M059J (cell line): ENCODE measurements at places on chromosomes 5 and 9. TPM values are rescaled to one million over a fixed set of nuclear protein-coding genes. Genes with fewer than 3 reads are reported as not detected.

DNA sequence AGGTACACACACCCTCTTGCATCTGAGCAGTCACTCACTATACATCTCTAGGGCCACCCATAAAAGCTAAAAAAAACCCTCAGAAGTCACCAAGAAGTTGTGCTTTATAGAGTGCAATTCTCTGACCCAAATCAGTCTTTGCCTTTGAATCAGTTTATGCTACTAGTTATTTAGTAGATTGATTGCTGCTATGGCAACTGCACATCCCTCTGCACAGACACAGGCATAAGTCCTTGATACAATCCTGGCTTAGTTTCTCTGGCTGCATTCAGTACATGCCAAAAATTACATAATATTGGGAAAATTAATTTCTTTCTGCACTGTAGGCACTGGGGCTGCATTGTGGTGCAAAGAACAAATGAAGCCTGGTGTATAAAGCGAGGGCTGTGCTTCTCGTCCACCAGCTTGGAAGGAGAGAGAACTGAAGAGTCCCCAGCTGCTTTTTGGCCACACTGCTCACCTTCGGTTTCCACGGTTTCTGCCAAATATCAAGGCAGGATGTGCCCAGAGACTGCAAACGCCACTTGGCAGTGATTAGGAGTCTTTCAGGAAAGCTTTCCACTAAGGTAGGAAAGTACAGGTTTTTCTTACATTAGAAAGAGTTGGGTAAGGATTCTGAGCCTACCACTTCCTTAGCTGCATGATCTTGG is 258.4 kb downstream of the ELAVL2 start:
- no peak for DNase-seq

GRCh38 chr5:158026304-158027031 is 167.5 kb upstream of the CLINT1 start:
- no peak for DNase-seq

DNA sequence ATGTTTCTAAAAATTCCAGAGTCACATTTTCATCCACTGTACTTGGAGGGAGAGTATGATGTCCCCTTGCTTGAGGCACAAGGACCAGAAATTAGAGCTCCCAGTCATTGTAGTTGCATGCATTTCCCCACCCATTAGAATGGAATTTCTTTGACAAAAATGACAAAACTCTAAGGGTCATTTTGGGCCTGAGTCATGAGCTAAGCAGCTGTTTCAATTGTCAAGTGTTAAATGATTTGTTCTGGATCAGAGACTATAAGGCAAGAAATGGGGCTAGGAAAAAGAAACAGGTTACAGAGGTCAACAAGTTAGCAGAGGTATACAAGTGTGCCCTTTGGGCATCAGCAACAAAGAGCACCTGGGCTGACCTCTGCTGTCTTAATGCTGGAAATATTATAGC is 131.2 kb upstream of the IQGAP2 start:
- no peak for DNase-seq

DNA sequence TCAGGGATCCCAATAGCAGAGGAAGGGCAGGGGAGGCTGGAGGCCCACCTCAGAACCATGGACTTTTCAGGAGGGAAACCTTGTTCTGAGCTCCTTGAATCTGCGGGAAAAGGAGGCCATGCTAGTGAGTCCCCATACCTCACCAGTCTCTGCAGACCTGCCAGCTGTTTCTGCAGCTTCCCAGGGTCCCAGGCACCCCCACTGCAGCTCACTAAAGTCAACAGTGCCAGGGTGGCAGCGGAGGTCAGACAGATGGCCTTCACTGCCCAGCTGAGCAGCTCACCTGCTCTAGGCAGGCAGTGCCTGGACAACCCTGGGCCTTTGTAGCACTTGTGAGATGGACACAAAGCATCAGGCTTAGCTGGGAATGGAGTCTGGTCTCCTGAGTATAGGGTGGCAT is 4.4 kb upstream of the SLC27A4 start:
- DNase-seq: no peak

The TAF11L2 gene
- not detected in 2 replicates for total RNA-seq

DNA sequence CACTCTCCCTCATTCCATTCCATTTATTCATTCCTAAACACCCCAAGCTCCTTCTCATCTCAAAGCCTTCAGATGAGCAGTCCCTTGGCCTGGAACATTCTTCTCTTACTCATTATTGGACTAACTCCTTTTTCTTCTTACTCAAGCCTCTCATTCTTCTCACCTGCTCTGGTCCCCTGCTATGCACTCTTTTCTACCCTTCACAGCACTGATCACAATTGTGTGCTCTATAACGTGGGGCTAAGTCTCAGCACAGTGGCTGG is 212.4 kb downstream of the MAPKAP1 start:
- DNase-seq: peak; percentile 76

DNA sequence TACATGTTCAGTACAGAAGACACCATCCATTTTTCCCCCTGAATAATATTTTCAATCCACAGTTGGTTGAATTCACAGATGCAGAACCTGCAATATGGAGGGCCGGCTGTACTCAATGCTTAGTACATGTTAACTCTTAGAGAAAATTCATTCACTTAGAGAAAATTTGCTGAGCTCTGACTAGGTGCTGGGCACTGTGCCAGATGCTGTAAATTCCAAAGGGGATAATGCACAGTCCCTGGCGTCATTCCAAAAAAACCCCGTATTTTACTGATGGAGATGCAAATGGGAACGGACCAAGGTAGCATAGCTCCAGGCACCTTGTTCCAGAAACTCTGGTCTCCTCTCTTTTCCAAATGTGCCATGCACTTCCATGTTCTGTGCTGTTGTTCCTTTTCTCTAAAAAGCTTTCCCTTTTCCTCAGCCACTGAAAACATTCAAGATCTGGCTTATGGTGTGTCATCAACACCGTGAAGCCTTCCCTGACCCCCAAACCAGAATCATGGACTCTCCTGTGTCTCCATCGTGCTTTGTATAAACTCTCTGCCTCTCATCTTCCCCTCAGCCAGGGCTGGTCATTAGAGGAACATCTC is 55.7 kb upstream of the COL15A1 start:
- peak; percentile 66 for DNase-seq

- no peak for DNase-seq
Observed at GRCh38 chr9:120891884-120892747, 15.1 kb upstream of the PHF19 start.

The LECT2 gene
- total RNA-seq: not detected in 2 replicates

DNA sequence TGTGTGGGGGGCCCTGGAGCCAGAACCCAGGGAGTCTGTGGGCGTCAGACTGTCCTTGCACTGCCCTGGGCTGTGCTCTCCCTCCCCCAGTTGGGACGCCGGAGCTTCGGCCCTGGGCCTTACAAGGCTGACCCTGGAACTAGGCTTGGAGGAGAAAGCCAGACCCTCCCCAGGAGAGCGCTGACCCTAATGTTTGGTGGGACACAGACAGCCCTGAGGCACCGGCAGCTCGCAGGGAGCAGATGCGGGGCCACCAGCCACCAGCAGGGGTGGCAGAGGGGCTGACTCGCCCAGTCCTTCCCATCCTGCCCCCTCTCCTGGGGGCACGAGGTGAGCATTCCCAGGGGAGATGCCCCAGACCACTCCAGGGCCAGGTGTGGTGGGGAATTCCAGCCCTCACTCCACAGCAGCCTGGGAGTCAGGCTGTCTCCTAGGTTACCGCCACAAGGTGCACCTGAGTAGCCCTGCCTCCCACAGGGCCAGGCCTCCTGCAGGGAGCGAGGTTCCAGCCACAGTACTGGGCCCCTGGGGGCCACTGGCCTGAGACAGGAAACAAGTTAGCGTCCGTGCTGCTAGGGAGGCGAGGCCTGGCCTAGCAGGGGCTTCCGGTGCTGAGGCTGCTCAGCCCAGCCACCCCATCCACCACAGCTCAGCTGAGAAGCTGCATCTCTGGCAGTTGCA is 134.6 kb downstream of the OLFM1 start:
- DNase-seq: no peak

DNA sequence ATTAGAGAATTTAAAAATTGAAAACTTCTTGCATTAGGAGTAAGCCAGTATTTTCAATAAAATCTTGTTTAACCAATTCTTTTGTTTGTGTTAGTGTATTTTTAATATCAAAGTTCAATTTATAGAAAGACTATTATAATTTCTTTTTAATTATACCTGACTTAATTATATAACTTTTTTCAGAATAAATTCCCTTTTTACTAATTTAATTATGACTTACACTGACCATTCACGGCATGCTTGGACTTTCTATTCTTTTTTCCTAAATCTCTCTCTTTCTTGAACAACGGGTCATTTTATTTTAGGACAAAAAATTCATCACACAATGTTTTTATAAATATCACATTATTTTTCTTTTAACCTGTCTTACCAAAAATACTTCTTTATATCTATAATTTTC is 555.3 kb upstream of the PTGER4 start:
- DNase-seq: peak; percentile 18

DNA sequence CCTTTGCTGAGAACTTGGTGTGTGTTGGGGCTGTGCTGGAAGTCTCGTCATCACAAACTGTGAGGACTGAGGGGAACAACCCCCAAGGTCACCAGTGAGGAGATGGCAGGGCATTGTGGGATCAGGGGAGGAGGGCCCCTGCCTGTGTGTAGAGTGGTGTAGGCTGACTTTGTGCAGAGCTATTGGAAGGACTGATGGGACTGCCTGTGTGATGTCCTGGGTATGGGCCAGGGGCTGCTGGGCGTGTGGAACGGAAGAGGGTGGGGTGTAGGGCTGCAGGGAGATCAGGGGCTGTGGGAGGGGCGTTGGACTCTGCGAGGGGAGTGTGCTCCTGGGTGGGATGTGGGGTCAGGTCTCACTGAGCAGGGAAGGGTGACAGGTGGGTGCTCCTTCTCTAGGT is 3.6 kb downstream of the WNK2 start:
- DNase-seq: no peak

DNA sequence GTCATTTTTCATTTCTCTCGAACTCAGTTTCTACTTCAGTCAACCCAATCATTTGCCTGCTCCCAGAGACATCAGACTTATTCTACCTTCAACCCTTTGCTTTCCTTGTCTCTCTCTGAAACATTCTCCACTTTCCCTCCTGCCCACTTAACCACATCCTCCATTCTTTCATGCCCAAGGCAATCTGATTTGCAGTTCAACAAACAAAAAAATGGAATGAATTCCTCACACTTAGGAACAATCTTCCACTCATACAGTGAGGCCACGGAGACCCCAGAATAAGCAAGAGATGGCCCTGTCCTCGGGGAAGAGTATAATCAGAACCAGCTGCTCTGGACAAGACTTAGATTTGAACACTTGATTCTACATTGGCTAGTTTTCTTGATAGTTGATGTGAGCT is 180.5 kb downstream of the RFK start:
- peak; percentile 59 for DNase-seq

GRCh38 chr5:93273176-93273575 is 307.8 kb downstream of the NR2F1-AS1 start:
- peak; percentile 89 for DNase-seq

- peak; percentile 28 for DNase-seq
Observed at GRCh38 chr5:53463909-53464621, 16.4 kb upstream of the FST start.

The TMEM174 gene
- not detected in 2 replicates for total RNA-seq

The NRG2 gene
- 1.3 and 1.9 TPM in 2 replicates for total RNA-seq

DNA sequence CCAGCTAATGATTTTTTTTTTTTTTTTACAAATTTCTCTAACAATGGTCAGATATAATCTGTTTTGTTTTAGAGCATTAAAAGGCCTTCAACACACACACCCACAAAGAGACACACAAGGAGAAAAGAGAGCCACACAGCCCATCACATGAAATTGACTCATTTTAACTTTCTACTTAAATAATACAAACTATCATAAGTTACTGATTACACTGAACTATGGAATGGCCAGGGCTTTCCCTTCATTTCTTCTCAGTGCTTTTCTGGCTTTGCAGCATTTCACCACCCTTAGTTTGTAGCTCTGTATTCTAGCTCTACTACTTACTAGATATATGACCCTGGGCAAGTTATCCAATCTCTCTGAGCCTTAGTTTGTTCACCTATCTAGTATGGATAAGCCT is 13.2 kb downstream of the REEP5 start:
- DNase-seq: no peak

The ZFP2 gene
- total RNA-seq: not detected in 2 replicates

GRCh38 chr5:154044581-154044980 is 5.8 kb downstream of the MFAP3 start:
- no peak for DNase-seq

GRCh38 chr5:89728750-89729149 is 680.8 kb downstream of the CETN3 start:
- peak; percentile 11 for DNase-seq

The PRRC2B gene
- total RNA-seq: 38.2 and 80.5 TPM in 2 replicates

DNA sequence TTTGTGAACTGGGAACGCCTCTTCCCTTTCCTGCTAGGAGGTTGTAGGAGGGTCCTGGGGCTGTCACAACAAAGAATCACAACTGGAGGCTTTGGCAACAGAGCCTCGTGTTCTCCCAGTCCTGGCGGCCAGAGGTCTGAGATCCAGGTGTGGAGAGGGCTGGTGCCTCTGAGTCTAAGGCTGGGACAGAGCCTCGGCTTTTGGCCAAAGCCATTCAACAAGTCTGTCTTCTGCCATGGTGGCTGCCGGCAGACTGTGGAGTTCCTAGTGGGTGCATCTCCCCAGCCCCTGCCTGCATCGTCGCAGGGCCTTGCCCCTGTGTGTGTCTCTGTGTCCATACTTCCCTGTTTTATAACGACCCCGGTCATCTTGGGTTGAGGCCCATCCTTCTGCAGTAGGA is 9.5 kb upstream of the IRX4 start:
- no peak for DNase-seq

- no peak for DNase-seq
Observed at GRCh38 chr9:20701060-20701459, 17.0 kb downstream of the FOCAD start.

GRCh38 chr9:20884985-20885593 is 146.4 kb downstream of the HACD4 start:
- peak; percentile 60 for DNase-seq

- no peak for DNase-seq
Observed at GRCh38 chr5:62938927-62939326, 360.3 kb downstream of the LRRC70 start.

- DNase-seq: peak; percentile 25
Observed at GRCh38 chr9:84002344-84002743, 21.7 kb downstream of the RMI1 start.

- DNase-seq: peak; percentile 79
Observed at GRCh38 chr9:33817327-33818166, 587 bp downstream of the UBE2R2 start.

DNA sequence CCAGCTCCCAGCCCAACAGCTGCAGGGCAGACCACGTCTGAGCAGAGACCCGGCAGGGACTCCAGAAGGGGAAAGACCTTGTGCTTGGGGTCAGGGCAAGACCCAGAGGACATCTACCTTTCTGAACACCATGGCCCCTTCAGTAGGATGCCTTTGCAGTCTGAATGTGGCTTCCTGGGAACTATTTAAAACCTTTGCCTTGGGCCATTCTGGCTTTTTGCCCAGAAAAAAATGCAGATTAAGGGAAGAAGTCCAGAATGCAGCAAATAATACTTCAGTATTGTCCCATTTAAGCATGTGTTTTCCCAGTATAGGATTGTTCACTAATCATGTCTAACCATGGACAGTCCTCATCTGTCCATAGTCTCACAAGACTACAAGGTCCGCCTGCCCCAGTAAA is 67.5 kb upstream of the ERCC6L2 start:
- peak; percentile 89 for DNase-seq

GRCh38 chr9:98986866-98987651 is 43.4 kb downstream of the COL15A1 start:
- no peak for DNase-seq

The IL11RA gene
- total RNA-seq: 13.8 and 16.5 TPM in 2 replicates
